ENCODE measurements at places on chromosomes 11 and 22.

DNA sequence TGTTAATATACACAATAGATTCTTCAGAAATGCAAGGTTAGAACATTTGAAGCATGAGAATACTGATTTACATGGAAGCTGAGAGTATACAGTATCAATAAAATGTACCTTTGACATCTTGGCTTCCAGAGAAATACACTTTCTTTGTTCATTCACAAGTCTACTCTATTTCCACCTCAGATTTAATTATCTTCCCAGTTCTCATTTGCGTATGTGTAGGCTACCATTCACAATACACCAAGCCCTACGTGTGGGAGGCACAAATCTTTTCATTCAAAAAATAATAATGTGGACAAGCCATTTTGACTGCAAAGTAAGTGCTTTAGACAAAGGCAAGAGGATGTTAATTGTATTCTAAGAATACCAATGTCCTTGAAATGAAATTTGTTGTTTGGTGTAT lies 132.7 kb upstream of the MTMR2 start:
- no peak for DNase-seq

DNA sequence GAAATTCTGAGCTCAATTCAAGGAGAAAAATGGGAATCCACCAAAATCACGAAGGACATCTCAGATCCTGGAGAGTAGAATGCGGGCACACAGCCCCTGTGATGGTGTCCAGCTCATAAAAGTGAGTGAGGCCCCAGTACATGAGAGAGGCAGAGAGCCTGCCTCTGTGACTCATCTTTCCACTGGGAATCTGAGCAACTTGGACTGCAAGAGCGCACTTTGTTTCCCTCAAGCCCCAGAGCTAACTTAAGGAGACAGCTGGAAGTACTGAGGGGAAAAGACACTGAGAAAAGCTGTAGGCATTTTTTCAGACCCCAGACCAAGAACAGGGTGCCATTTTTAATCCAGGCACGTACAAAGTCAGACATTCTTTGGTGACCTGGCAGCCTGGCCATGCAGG lies 273.7 kb downstream of the C11orf87 start:
- DNase-seq = no peak

DNA sequence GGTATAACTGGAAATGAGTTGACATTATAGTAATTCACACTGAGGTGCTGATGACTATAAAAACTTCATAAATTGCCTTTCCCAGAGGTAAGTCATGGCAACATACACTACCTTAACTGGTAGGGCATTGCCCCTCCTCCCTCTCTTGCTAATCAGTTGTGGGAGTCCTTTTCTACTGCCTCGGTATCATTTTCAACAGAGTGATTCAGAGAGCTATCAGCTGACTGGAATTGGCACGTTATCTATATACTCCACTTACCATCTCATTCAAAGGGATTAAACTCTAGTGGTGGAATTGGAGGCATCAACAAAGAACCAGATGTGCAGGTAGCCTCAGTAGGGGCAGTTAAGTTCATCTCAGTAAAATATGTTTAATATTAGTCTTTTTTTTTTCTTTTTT lies 8.0 kb upstream of the NUP160 start:
- DNase-seq = no peak

DNA sequence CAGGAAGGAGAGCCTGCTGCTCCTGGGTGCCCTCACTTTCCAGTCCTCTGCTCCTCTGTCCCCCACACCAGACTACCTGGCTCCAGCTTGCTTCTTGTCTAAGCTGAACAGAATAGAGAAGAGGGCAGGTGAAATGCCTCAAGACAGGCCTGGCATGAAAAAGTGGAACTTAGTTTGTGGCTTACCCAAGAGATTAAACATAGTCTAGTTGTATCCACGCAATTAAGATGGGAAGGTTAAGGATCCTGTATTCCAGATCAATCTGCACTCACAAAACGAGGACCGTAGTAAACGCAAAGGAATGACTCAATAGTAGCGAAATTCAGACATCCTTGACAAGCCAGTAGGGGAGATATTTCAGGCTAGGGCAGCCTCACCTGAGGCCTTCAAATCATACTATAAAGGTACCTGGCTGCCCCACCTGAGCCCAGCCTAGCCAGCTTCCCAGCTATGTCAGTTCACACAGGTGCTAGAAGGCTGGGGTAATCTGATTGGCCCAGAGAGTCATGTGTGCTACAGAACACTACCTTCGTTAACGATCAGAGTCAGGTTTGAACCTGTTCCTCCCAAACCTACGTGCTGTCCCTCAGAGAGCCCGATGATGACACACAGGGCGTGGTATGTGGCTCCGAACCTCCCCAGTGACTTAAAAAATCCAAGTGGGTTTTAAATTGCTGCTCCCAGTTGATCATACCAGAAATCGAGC lies 46.5 kb downstream of the AHNAK start:
- no peak for DNase-seq

Data from GDM1 (cell line).